Urinary bladder (tissue), 4 donors: ENCODE measurements at places on chromosomes 3 and 15. TPM values are rescaled to one million over a fixed set of nuclear protein-coding genes. Genes with fewer than 3 reads are reported as not detected.

RLBP1 gene
- not detected for polyA plus RNA-seq

ANKUB1 gene
- not detected for polyA plus RNA-seq

LCTL gene
- not detected for polyA plus RNA-seq

KLHL6 gene
- polyA plus RNA-seq, result 0.76 TPM

IL17RE gene
- polyA plus RNA-seq, result 4.3 TPM

LMAN1L gene
- polyA plus RNA-seq, result 0.33 TPM

DPPA2 gene
- not detected for polyA plus RNA-seq

ABHD14A gene
- polyA plus RNA-seq, result 31.5 TPM

LRTM1 gene
- not detected for polyA plus RNA-seq

STAC gene
- polyA plus RNA-seq, result 1.5 TPM

THSD4 gene
- 23.9 TPM for polyA plus RNA-seq

CHST2 gene
- 6.4 TPM for polyA plus RNA-seq

C3orf49 gene
- polyA plus RNA-seq, result not detected
